ENCODE measurements at places on chromosomes 12 and 14. TPM values are rescaled to one million over a fixed set of nuclear protein-coding genes. Genes with fewer than 3 reads are reported as not detected.

DNA sequence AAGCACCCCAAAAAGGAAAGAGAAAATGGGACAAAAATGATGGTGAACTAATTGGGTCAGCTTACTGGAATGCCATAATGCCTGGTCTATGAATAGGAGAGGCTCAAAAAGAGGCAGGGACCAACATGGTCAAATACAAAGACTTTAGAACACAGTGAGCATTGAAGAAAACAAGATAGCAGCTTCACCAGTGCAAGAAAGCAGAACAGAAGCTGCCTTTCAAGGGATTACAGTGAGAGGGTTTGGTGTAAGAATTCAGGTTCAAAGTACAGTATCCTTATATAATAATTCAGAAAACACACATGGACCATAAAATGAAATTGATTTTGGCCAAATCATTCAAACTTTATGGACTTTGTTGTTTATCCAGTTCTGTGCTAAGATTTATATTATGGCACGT lies 162.1 kb downstream of the NAV3 start:
- no peak for ATAC-seq

- ATAC-seq: no peak
Measured at GRCh38 chr12:85422762-85423161, 142.7 kb downstream of the ALX1 start.

DNA sequence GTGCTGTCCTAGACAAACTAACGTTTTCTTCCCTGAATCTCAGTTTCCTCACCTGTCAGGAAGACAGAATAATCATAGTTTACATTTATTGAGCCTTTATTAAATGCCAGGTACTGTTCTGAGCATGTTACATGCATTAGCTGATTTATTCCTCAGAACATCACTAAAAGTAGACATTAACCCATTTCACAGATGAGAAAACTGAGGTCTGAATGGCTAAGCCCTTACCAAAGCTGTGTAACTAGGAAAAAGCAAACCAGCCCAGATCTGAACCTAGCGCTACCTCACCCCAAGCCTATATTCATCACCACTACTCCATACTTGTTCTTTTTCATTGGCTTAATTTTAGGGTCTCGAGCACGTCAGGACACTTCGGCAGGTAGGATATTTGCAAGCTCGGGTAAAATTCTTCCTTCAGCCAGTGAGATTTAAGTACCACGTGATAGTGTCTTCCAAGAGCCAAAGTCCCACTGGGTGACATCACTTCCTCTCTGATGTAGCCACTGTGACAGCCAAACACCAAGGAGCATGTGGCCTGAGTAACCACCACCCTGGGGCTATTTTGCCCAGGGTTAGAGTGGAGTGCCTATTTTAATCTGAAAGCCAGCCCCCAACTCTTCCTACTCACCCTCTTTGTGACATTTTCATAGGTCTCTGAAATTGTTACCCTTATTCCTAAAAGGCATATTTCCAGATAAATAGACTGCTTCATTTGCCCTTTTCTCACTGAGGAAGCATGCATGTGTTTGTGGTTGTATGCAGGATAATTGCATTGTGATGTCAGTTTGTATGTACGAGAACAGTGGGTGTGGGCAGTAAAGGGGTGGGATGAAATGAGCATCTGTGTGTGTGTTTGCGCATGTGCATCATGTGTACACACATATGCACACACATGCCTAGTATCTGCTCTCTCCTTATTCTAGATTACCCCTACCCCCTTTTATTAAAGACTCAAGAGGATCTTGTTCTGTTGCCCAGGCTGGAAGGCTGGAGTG lies 62.2 kb upstream of the WSCD2 start:
- no peak for ATAC-seq

P3H3 gene
- total RNA-seq: not detected

RNASE7 gene
- total RNA-seq: not detected

DNA sequence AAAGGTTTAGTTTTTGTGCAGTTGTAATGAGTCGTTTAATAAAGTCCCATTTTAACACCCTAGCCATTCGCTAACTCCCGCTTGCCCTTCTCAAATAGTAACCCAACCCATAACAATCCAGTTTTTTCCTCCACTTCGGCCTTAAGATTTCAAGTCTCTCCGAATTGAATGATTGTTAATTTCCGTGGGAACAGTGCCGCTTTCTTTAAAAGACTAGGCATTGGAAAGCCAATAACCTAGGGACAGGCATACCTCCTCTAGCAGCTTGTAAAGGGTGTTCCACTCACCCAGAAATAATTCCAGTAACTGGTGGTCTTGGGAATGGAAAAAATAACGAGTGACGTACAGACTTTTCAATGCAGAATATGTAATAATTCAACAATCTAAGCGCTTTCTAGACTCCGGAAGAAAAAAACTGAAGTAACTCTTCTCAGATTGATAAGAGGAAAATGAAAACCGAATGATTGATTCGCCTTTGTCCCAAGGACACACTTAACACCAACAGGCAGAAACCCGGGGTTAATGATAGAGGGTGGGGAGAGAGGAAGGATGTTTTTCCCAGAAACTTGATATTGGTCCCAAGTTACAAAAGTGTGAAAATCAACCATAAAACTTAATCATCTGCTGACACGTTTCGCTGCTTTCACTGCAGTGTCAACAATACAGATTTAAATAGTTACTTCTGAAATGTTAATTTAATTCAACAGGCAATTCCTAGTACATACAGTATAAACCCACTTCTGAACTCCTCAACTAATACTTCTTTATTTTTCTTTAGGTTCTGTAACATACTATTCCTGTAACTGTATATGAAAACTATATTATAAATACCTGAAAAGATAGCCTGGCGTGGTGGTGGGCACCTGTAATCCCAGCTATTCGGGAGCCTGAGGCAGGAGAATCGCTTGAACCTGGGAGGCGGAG lies 1.0 kb upstream of the SINHCAF start:
- no peak for ATAC-seq

DNA sequence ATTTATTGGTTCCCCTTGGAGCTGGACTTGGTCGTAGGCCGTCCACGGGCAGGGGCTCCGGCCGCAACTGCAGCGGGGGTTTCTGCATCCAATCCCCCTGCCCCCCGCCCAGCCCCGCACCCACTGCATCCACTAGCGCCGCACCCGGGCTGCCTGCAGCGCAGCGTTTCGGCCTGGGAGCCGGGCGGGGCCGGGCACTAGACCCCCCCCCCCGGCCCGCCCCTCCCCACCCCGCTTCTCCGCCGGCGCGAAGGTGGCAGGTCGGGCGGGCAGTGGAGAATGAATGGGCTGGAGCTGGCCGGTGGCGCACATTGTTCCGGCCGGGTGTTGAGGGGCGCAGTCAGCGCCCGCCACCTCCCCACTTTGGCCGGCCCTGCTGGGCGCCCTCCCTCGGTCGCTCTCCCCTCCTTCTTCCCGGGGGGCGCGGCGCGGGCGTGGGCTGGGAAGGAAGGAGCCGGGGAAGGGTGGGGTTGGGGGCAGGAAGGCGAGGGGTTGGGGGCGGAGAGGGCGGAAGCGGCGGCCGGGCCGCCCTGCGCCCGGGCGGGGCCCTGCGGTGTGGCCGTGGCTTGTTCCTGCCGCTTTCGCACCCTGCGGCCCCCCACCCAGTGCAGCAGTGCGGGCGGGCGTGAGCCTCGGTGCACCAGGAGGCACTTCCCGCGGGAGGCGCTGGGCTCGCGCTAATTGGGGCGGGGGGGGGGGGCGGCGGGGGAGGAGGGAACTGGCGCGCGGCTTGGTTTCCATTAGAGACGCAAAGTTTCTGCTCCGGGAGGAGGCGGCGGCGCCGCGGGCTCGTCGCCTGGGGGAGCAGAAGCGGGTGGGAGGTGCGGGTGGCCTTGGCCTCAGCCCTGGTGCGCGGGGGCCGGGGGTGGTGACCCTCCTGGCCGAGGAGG lies 841 bp downstream of the CALM1 start:
- ATAC-seq: peak; percentile 27

- no peak for ATAC-seq
Measured at GRCh38 chr12:93922583-93923006, 225.8 kb upstream of the PLXNC1 start.

- ATAC-seq: peak; percentile 54
Measured at GRCh38 chr12:93107514-93108312, 178.6 kb upstream of the EEA1 start.

CLBA1 gene
- 0.85 TPM for total RNA-seq

GRCh38 chr14:72776701-72777261 lies 117.1 kb downstream of the DPF3 start:
- ATAC-seq: no peak

ASIC1 gene
- total RNA-seq: 1.4 TPM

DNA sequence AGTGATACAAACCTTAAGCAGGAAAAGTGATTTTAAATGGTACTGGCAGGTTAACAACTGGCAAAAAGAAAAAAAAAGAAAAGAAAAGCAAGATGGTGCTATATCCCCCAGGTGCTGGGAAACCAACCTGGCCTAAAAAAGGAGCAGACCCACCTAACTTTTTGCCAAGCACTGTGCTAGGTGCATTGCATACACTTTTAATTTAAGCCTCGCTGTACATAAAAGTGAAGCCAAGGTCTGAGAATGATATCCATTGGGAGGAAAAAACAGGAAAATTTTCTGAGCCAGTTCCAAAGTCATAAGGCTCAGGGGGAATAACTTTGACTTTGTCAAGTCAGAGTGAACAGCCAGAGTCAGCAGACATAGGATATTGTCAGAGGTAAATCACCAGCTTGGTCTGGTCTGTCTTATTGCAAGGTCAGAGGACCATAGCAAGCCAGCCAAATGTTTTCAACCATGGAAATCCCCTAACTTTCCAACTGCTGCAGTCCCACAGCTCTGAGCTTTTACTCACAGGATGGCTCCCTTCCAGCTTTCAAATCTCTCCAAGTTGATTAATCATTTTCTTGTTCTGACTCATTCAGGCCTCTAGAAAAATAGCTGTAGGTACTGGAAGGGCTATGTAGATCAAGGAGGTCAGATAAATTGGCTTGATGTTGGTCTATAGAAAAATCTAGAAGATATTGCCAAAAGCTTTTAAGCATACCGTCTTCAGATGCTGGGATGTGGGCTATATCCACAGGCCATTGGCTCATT lies 412.9 kb downstream of the RAD51B start:
- ATAC-seq: peak; percentile 87

DNA sequence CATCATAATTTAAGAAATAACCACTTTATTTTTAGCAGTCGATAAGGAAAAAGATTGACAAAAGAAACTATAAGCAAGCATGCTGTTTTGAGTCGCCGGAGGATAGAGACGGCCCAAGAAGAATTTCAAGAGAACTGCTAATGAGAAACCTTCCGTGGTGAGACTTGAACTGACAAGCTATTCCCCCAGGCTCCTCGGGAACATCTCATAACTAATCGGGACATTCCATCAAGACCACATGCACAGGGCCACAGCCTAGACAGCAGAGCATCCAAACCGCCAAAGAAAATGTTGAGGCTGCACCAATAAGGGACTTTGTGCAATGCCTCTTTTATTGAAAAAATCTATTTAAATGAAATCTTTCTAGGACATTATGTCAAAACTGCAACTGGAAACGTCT lies 51.0 kb downstream of the YEATS4 start:
- no peak for ATAC-seq

ARMH4 gene
- not detected for total RNA-seq

GRCh38 chr12:96045566-96045965 lies 10.2 kb upstream of the LTA4H start:
- ATAC-seq: no peak

GRCh38 chr14:104094709-104095425 lies 9.4 kb downstream of the ASPG start:
- ATAC-seq: peak; percentile 76

PCED1B gene
- 107 TPM for total RNA-seq

FBXO21 gene
- 30.1 TPM for total RNA-seq

- no peak for ATAC-seq
Measured at GRCh38 chr12:21541773-21542172, 15.7 kb downstream of the SPX start.

ZNF891 gene
- 1.4 TPM for total RNA-seq

- no peak for ATAC-seq
Measured at GRCh38 chr12:71556448-71556847, 107.2 kb downstream of the ZFC3H1 start.

TMEM132D gene
- total RNA-seq: not detected

- ATAC-seq: no peak
Measured at GRCh38 chr12:12686925-12687324, 9.1 kb downstream of the GPR19 start.

SMAGP gene
- 0.13 TPM for total RNA-seq

DNA sequence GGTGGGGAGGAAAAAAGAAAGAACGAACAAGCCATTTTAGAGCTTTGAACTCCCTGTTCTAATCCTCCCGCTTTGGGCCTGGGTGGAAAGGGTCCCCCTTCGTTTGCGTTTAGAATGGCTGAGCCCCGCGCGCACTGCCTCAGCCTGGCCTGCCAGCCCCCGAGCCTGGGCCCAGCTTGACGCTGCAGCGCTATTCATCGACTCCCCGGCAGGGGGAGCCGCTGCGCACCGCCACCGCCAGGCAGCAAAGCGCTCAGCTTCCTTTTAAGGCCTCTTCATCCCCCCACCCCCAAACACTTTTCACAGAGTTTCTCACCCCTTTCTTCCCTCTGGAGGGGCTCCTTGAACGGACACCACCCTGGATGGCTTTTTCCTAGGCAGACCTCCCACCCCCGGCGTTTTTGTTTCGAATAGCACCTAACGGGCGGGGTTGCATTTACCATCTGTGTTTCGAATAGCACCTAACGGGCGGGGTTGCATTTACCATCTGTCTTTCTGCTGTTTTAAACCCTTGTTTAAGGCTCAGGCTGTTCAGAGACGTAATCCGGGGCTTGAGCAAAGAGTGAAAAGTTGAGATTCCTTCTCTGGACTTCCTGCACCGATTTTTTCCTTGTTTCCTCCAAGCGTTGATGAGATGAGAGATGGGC lies 56.4 kb upstream of the PIWIL1 start:
- peak; percentile 31 for ATAC-seq

GRCh38 chr12:120710031-120710804 lies at the start of gene UNC119B:
Gene UNC119B, plus strand, starts transcription at chr12:120710458. Its CDS starts 17 bp downstream, at chr12:120710475.
- ATAC-seq: peak; percentile 82

- no peak for ATAC-seq
Measured at GRCh38 chr14:70845601-70846000, 36.3 kb upstream of the MAP3K9 start.

- no peak for ATAC-seq
Measured at GRCh38 chr12:57138526-57139272, 8.7 kb downstream of the LRP1-AS start.

FSCB gene
- total RNA-seq: not detected

DNA sequence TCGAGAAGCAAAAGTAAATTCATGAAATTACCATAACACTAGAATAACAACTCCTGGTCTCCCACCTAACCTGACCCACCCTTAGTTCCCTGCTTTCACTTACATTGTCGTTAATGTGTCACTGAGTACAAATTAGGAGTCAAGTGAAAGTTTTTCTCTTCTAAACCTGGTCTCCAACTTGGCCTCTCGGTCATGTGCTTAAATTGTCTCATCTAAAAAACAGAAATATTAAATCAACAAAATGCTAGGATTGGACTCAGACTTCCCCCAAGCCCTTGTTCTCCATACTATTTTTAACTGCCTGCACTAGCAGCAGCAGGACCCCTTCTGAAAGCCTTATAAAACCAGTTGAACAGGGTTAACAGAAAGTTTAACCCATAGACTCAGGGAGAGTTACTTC lies 1.8 kb upstream of the BTG1 start:
- ATAC-seq: no peak

GRCh38 chr14:69931960-69932359 lies 52.7 kb downstream of the SMOC1 start:
- no peak for ATAC-seq

SPIC gene
- not detected for total RNA-seq

- ATAC-seq: peak; percentile 66
Measured at GRCh38 chr14:102314242-102315011, 5.1 kb upstream of the ZNF839 start.

POTEM gene
- not detected for total RNA-seq

All from activated T-helper 17 cell treated with anti-CD3 and anti-CD28 coated beads, Interleukin-2, amount 50 U/mL, for 72 hours (primary cell).